Breast epithelium (tissue), 4 donors: ENCODE measurements at places on chromosomes 4 and X. TPM values are rescaled to one million over a fixed set of nuclear protein-coding genes. Genes with fewer than 3 reads are reported as not detected.

The TCEAL6 gene
- 2.6 TPM for total RNA-seq

The CNKSR2 gene
- 5.4 TPM for total RNA-seq

The USP27X gene
- 2.3 TPM for total RNA-seq

The RAB39B gene
- total RNA-seq, result 0.32 TPM
